ENCODE measurements at places on chromosomes 11 and 22.
A peak's percentile ranks its signal among the peaks of the same experiment; 100 is the strongest.

GRCh38 chr22:43442386-43443151 lies 30.8 kb downstream of the MPPED1 start:
- no peak for DNase-seq

- DNase-seq = no peak
These were observed 182.8 kb downstream of the C11orf87 start for GRCh38 chr11:109604481-109605400.

DNA sequence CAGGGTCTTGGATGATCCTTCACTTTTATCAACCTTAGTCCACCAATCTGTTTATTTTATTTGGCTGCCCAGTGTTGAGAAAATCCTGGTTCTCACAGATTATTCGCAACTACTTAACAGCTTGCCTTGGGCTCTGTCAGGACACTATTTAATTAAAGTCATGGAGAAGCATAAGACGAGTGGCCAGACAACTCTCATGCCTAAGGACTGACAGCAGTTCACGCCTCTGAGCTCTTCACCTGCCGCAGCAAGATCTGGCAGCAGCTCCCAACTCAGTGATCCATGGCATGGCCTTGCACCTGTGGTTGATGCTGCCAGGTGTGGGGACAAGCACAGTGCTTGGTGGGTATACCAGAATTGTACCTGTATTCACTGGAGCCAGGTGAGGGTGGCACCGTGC lies 37.8 kb downstream of the HIRA start:
- no peak for DNase-seq

DNA sequence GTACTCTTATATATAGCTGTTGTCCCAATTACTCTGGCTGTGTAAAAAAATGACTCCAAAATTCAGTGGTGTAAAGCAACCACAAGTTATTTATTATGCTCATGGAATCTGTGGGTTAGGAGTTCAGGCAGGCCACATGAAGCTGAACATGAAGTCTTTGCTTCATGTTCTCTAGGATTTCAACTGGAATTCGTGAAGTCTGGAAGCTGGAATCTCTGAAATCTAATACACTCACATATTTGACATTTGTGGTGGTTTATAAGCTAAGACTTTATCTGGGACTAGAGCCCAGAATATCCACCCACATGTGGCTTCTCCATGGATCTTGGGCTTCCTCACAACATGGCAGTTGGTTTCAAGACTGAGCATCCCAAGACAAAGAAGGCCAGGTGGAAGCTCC lies 430.6 kb downstream of the MIAT start:
- DNase-seq = no peak

- DNase-seq = no peak
These were observed 9.9 kb downstream of the SLC43A3 start for GRCh38 chr11:57417056-57417455.

DNA sequence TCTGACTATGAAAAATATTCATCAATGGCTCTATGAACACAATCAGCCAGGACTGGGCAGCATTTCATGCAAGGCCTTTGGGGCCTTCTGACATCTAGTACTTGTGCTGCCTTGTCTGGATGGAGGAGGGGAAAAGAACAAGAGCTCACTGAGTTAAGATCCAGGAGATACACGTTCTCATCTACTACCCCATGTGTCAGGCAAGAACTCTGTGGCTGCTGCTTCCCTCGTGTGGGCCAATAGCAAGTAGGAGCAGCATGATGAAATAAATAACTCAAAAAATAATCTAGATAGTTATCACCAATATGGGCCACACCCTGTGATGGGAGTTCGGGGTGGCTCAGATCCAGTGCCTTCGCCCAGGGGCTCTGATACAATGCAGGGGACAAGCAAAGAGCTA lies 7.3 kb downstream of the KCNE3 start:
- no peak for DNase-seq

- DNase-seq = no peak
These were observed 10.6 kb upstream of the SLC22A12 start for GRCh38 chr11:64580412-64580811.

- DNase-seq = no peak
These were observed 24.2 kb downstream of the KREMEN1 start for GRCh38 chr22:29096736-29097669.

- DNase-seq = no peak
These were observed 36.1 kb upstream of the AMOTL1 start for GRCh38 chr11:94731880-94732601.

DNA sequence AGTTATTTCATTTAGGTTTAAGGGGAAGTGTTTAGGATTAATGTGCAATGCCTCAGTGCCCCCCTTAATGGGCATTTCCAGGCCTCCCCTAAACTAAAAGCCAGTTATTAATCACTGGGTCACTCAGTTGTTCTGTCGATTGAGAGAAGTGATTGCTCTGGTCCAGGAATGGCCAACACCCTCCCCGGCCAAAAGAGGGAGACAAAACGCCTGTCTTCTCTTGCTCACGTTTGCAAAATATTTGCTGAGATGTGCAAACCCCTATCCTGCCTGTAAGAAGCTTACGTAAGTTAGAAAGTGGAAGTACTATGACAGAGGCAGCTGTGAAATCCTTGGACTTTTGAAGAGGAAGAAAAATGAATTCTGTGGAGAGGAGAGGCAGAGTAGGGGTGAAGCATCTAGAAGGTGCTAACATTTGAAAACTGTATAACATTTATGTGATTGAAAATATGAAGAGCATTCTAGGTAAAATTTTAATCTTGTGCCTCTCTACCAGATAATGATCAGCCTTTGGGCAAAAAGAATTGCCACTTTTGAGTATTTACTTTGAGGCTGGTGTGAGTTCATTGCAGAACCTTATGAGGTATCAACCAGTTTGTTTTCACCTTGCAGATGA lies 37.7 kb downstream of the NTM start:
- DNase-seq = no peak

GRCh38 chr11:70826541-70827335 lies 425.6 kb downstream of the SHANK2 start:
- no peak for DNase-seq

GRCh38 chr11:21053466-21053865 lies 384.1 kb downstream of the NELL1 start:
- DNase-seq = no peak

DNA sequence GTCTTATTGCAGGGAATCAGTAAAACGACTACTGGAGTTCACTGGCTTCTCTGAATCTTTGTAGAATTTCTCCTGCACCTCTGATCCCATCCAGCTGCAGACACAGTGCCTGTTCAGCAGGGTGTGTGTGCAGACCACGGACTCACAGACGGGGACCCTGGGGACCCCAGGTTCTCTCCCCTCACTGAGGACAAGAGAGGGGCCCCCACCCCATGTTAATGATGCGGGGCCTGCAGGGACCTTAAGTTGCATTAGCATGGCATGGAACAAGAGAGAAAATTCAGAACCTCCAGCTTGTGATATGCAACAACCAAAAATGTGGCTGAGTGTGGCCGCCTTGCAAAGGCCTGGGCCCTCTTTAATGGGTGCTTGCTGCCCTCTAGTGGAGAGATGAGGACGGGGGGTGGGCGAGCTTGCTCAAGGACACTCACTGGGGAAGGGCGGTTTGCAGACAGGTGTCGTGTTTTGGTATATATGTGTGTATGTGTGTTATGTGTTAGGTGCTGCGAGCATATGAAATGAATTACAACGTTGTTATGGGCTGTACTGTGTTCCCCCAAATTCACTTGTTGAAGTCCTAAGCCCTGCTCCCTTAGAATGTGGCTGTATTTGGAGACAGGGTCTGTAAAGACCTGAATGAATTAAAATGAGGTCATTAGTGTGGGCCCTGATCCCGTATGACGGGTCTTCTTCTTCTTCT lies 84.4 kb upstream of the SEPTIN5 start:
- peak; percentile 78 for DNase-seq

DNA sequence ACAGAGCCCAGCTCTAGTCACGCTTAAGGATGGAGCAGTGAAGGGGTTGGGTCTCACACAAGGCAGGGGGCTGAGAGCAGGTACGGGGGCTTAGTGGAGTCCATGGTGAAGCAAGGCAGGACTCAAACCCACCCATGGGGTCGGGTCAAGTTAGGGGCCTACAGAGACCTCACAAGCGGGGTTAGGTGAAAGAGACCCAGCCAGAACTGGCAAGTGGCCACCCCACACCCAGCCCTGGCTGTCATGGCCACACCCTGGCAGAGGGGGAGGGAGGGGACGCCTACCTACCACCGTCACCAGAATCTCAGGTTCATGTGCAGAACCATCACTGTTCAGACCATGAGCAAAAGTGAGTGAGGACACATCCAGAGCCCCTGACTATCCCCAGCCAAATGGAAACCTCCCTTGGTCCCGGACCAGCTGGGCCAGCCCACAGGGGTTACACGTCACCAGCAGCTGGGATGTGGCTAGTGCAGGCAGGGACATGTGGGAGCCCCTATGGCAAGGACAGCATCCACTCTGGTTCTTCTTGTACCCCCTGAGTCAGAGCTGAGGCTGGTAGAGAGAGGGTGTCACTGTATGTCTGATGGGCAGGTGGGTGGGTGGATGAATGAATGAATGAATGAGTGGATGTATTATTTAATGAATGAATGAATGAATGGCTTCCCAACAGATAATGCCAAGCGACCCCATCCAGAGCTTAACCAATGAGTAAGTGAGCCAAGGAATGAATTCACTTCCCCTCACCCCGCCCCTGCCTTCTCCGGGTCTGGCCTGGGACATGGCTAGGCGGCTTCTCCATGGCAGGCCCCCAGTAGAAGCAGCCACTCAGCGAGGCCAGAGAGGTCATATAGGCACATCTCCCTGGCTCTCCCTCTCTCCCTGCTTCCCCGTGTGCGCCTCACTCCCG lies 681.6 kb downstream of the TBC1D22A start:
- DNase-seq = no peak

- DNase-seq = no peak
These were observed 955.7 kb downstream of the DLG2 start for GRCh38 chr11:84671325-84671999.

DNA sequence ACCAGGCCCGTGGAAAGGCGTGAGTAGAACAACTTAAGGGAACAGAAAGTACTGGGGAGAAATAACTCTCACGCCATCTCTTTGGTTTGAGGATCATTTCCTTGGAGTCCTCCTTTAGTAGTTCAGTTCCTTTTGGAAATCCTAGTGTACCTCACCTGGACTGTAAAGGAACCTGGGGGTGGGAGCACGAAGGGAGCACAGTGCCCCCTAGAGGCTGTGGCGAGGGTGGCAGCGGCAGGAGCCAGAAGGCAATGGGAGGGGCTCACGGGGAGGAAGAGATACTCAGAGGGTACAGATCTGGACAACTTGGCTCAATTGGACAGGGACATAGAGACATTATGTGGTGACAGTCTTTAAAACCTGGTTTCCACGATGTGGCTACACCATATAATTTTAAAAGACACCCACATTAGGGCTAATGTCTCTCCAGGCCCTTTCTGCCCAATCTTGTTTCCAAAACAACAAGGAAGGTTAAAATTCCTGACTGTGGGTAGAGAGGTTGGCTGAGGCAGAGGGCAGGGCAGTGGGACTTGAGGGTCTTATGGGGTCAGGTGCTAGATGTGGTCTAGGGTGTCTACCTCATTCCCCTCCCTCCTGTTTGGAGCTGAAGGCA lies 87.0 kb downstream of the CSNK2A3 start:
- peak; percentile 34 for DNase-seq

DNA sequence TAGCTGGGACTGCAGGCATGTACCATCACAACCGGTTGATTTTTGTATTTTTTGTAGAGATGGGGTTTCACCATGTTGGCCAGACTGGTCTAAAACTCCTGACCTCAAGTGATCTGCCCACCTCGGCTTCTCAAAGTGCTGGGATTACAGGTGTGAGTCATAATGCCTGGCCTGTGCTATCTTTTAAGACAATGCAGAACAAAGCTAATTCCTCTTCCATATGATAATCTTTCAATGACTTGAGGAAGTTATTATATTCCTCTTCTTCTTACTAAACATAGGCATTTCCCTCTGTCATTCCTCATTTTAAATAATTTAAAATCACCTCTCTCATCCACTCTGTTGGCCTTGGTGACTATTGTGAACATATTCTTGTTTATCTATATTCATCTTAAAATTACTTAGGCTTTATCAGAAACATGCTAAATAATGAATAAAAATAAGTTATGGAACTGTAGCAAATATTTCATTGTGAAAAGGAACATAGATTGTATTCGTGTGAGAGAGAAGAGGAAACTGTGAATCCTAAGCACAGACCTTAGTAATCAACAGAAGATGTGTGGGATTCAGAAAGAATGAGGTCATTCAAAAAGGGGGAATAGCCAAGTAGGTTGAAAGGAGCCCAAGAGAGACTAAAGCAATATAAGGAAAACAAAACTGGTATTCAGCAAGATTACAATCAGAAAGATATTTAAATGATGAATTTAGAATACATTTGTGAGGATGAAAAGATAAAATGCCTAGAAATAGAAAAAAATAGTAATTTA lies 269.4 kb downstream of the TTC28 start:
- DNase-seq = no peak

- DNase-seq = no peak
These were observed 98.9 kb downstream of the ARHGAP20 start for GRCh38 chr11:110613197-110613918.

DNA sequence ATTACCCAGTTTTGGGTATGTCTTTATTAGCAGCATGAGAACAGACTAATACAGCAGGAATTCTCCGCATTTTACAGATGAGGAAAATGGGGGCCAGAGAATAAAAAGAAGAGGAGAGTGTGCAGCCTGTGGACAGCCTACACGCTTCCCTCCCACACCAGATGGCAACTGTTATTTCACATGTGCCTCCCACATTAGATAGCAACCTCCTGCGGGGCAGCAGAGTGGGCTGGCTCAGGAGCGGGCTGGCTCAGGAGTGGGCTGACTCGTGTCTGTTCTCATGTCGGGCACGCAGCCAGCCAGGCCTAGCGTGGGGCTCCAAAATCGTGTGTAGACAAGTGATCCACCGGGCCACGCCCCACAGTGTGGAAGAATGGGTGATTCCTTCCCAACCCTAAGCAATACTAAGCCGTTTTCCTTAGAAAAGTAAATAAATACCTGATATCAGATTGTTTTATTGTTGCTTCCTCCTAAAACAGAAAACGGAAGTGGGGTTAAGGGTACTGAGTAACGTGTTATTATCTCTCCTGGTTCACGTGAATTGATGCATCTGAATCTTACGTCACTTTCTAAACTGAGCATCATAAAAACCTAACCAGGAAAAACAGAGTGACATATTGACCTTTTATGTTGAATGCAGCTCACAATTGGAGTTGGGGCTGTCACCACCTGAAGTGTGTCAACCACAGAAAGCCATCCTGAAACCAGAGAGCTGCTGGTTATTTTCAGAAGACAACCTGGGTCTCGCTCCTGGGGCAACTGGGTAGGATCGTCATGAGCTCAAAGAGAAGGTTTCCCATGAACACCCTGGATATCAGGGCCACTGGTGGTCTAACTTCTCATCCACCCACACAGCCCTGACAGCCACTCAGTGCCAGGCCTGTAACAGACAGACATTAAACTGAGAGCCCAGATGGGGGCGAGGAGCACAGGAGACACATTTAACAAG lies 3.3 kb downstream of the TTLL1 start:
- DNase-seq = no peak

- no peak for DNase-seq
These were observed 301.8 kb upstream of the API5 start for GRCh38 chr11:43010042-43010441.

GRCh38 chr22:46681010-46681409 lies 57.0 kb downstream of the CERK start:
- DNase-seq = no peak

- no peak for DNase-seq
These were observed 11.7 kb downstream of the SEC14L3 start for GRCh38 chr22:30460147-30460546.

GRCh38 chr22:33747576-33748180 lies 172.6 kb downstream of the LARGE1 start:
- DNase-seq = no peak
